Fibroblast of lung (primary cell): ENCODE measurements at places on chromosomes 11 and 22. TPM values are rescaled to one million over a fixed set of nuclear protein-coding genes. Genes with fewer than 3 reads are reported as not detected.
A peak's percentile ranks its signal among the peaks of the same experiment; 100 is the strongest.

GRCh38 chr11:94131718-94132115 is 3.1 kb downstream of the PANX1 start:
- H3K27ac ChIP-seq: peak overlapping the region; percentile 96
- no peaks in the 10 kb centered on the region for H3K36me3 ChIP-seq
- DNase-seq: peak; percentile 56
- H3K27me3 ChIP-seq: no peaks in the 10 kb centered on the region

DNA sequence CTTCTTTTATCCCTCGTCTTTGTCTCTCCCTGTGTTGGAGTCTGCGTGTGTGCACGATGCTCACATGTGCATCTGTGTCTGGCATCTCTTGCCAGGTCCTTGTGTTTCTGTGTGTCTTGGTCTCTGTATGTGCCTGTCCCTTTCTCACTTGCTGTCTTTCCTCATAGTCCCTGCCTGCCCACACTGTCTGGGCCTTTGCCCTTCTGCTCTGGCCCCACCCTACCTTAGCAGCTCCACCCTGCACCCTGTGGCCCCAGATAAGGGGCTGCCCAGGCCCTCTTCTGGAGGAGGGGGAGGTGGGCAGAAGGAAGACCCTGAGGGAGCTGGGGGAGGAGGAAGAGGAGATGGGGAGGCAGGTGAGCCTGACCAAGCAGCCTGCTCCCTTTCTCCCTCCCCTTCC is 2.8 kb downstream of the EHBP1L1 start:
- H3K27me3 ChIP-seq: no peaks in the 10 kb centered on the region
- H3K4me3 ChIP-seq: no peak overlapping the region
- no peak overlapping the region for H3K27ac ChIP-seq

KDM4E gene
- polyA plus RNA-seq: not detected in 2 replicates

MICAL2 gene
- 78.5 and 120 TPM in 2 replicates for polyA plus RNA-seq

GAL3ST1 gene
- 0.03 and 0.06 TPM in 2 replicates for polyA plus RNA-seq

DNA sequence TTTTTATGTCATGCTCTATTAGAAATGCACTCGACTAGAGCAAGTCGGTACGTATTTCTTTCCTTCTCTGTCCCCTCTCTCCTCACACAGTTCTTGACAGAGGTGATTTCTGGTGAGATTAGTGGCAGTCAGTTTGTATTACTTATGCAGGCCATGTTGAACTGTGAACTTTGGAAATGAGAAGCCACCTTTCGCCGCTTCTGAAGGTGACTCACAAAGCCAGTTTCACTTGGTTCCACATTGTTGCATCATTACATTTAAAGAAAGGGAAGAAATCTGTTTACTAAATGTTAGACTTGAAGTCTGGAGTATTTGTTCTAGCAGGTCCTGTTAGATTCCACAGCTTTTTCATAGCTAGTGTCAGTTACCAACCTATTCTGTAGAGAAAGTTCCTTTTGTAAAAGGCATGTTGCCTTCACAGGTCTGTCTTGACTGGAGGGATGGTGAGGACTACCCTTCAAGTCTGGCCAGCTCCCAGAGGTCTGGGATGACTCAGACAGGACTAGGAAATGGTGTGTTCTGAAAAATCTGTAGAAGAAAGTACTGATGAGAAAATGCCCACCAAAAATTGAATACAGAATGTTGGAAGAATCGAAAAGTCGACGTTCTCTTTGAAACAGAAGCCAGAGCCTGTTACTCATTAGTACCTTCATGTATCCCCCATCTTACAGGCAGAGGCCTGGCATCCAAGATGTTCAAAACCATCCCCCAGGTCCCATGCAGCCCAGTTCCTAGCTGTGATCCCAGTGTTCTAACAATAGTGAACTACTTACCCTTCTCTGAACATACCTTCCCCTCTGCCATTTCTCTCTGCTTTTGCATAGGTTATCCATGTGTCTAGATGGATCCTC is 181.4 kb downstream of the DBX1 start:
- peaks cover 10% of the 10 kb centered on the region for H3K4me1 ChIP-seq
- peaks cover under 1% of the 10 kb centered on the region for H3K36me3 ChIP-seq
- no peaks in the 10 kb centered on the region for H3K27me3 ChIP-seq
- H3K4me3 ChIP-seq: no peak overlapping the region

GRCh38 chr11:85725510-85726258 is 39.7 kb upstream of the CCDC89 start:
- peak overlapping the region; percentile 30 for H3K27ac ChIP-seq
- H3K4me1 ChIP-seq: peaks cover 4% of the 10 kb centered on the region
- peak; percentile 97 for DNase-seq
- H3K36me3 ChIP-seq: no peaks in the 10 kb centered on the region
- H3K4me3 ChIP-seq: no peak overlapping the region
- H3K27me3 ChIP-seq: no peaks in the 10 kb centered on the region

DNA sequence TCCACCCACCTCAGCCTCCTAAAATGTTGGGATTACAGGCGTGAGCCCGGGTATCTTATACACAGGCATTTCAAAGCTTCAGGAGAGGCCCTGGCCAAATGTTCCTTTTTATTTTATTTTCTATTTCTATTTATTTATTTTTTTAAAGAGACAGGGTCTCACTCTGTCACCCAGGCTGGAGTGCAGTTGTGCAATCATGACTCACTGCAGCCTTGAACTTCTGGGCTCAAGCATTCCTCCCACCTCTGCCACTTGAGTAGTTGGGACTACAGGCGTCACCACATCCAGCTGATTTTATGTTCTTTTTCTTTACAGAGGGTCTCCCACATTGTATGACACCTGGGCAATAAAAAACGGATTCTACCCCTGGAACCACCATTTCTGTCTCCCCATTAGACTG is 71.2 kb downstream of the FBXO7 start:
- H3K27me3 ChIP-seq: no peaks in the 10 kb centered on the region
- H3K27ac ChIP-seq: no peak overlapping the region
- H3K4me1 ChIP-seq: peaks cover 5% of the 10 kb centered on the region
- H3K36me3 ChIP-seq: no peaks in the 10 kb centered on the region
- no peak overlapping the region for H3K4me3 ChIP-seq
- DNase-seq: peak; percentile 55

DNA sequence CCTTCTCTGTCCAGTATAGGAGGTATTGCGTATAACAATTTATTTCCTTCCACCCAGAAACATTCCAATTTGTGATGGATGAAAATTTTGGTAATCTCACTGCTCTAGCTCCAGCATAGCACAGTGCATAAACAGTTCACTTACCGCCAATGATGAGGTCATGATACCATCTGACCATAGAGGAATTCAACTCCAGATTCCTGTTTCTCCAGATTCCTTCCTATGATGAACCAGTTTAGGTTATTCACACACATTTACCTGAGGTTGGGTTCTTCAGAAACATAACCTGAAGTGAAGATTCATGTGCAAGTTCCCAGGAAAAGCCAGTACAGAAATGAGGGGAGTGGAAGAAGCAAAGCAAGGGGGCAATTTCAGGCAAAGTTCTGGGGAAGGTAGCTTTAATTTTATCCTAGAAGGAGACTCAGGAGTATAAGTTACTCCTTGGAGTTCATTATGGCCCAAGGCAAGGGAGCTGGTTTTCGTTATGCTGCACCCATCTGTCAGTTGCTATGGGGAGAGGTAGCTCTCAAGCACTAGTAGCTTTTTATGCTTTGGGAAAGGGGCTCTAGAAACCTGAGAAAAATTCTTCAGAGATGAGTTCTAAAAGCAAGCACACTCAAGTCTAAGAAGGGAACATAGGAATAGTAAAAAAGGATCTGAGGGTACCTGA is 121.6 kb downstream of the CASP12 start:
- no peaks in the 10 kb centered on the region for H3K36me3 ChIP-seq
- peak; percentile 36 for DNase-seq
- H3K4me1 ChIP-seq: peaks cover 3% of the 10 kb centered on the region
- H3K27me3 ChIP-seq: no peaks in the 10 kb centered on the region

DNA sequence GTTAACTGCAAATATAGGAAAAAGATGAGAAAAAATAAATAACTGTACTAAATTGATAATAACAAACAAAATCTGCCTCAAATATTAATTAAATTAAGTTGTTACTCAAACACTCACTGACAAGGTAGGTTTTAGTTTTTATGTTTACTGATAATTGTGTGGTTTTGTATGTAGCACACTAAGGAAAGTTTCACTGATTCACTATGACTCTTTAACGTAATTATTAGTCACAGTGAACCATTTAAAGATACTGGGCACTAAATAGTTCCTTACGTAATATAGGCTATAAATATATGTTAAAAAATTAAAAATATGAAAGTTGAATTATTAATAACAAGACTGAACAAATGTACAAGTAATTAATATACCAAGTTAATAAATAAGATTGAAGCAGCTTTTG is 2330.0 kb upstream of the RAG2 start:
- H3K27ac ChIP-seq: no peak overlapping the region
- no peak overlapping the region for H3K4me3 ChIP-seq
- no peaks in the 10 kb centered on the region for H3K4me1 ChIP-seq
- no peaks in the 10 kb centered on the region for H3K36me3 ChIP-seq
- no peak for DNase-seq

DNA sequence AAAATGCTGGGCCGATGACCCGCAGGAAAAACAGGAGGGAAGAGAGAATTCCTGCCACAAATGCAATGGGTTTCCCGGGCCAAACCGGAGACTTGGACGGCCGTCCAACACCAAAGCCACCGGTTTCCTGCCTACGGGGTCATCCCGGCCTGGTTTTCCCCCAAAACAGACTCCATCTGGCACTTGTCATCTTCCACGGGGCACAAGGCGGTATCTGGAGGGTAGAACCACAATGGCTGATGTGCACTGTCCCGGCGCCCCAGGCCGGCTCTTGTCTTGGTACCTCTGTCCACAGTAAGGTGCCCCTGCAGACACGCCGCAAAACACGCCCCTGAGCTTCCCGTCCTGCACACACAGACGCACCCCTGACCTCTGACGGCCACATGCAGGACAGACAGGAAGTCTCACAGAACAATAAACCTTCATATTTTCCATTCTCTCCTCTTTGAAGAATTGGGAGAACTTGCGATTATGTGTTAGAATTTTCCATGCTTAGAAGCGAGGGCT is 20.1 kb downstream of the CELSR1 start:
- DNase-seq: no peak
- peaks cover 3% of the 10 kb centered on the region for H3K4me1 ChIP-seq
- no peak overlapping the region for H3K27ac ChIP-seq
- no peak overlapping the region for H3K4me3 ChIP-seq

- H3K4me3 ChIP-seq: no peak overlapping the region
- H3K27me3 ChIP-seq: no peaks in the 10 kb centered on the region
- H3K36me3 ChIP-seq: no peaks in the 10 kb centered on the region
These were observed 119.3 kb downstream of the WNT11 start for GRCh38 chr11:76086743-76087635.

DNA sequence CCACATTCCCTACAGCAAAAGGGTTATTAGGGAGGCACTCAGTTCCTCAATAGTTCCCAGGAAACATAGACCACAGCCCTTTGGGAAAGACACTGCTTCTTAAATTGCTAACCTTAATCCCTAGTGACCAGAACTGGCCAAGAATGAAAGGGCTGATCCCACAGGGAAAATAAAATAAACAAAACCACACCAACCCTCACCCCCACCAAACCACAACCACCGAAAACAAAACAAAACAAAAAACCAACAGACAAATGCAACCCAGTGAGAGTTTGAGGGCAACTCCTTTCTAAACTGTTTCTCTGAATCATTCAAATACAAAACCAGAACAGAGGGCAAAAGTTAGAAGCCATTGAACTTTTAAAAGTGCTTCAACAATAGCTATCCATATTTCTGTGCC is 57.2 kb downstream of the NAV2 start:
- no peaks in the 10 kb centered on the region for H3K27me3 ChIP-seq
- H3K4me1 ChIP-seq: peaks cover 12% of the 10 kb centered on the region
- peak; percentile 88 for DNase-seq
- H3K27ac ChIP-seq: no peak overlapping the region

- no peak for DNase-seq
- H3K27ac ChIP-seq: no peak overlapping the region
- H3K4me1 ChIP-seq: peaks cover 3% of the 10 kb centered on the region
- no peaks in the 10 kb centered on the region for H3K36me3 ChIP-seq
- H3K27me3 ChIP-seq: no peaks in the 10 kb centered on the region
These were observed 67.5 kb downstream of the PAK1 start for GRCh38 chr11:77406396-77406795.

DNA sequence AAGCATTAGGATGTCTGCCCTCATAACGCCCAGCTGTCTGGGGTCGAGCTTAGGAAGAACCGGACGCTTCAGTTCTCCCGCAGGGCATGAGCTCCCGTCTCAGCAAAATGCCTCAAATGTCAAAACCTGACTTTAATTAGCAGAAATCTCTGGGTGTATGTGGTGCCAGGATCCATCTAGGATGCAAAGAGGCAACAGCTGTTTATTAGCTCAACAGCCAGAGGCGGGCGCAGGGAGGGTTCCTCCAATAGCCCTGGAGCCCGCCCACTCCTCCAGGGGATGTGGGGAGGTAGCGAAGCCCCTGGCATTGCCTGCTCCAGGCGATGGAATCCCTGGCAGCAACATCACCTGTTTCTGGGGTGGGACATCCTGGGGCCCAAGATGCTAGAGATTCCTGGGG is 39.4 kb upstream of the RTL6 start:
- H3K27ac ChIP-seq: no peak overlapping the region
- no peak overlapping the region for H3K4me3 ChIP-seq
- H3K36me3 ChIP-seq: no peaks in the 10 kb centered on the region
- no peaks in the 10 kb centered on the region for H3K4me1 ChIP-seq

GRCh38 chr11:57639321-57640067 is 10.2 kb downstream of the YPEL4 start:
- peak overlapping the region; percentile 86 for H3K4me3 ChIP-seq
- no peaks in the 10 kb centered on the region for H3K36me3 ChIP-seq
- peaks cover 13% of the 10 kb centered on the region for H3K4me1 ChIP-seq
- H3K27me3 ChIP-seq: no peaks in the 10 kb centered on the region
- DNase-seq: peak; percentile 68

SLC1A2 gene
- polyA plus RNA-seq: 1.2 and 1.3 TPM in 2 replicates

DNA sequence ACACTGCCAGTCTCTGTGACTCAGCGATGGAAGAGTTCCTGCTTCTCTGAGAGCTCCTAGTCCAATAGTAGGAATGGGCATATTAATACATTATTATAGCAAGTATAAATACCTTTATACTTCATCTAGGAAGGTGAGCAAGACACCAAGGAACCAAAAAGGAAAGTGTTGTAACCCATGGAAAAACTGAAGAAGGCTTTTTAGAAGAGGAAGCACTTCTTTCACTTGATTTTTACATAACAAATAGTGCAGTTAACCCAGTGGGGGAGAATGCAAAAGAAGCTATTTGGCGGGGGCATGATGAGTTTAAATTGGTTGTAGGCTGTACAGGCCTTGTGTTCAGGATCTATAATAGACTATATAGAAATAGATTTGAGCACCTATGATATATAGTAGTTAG is 31.2 kb upstream of the C11orf87 start:
- H3K4me1 ChIP-seq: no peaks in the 10 kb centered on the region
- H3K4me3 ChIP-seq: no peak overlapping the region
- no peaks in the 10 kb centered on the region for H3K36me3 ChIP-seq
